ENCODE measurements at places on chromosomes 7 and 10. TPM values are rescaled to one million over a fixed set of nuclear protein-coding genes. Genes with fewer than 3 reads are reported as not detected.

Gene SLC16A12
- total RNA-seq, result not detected

DNA sequence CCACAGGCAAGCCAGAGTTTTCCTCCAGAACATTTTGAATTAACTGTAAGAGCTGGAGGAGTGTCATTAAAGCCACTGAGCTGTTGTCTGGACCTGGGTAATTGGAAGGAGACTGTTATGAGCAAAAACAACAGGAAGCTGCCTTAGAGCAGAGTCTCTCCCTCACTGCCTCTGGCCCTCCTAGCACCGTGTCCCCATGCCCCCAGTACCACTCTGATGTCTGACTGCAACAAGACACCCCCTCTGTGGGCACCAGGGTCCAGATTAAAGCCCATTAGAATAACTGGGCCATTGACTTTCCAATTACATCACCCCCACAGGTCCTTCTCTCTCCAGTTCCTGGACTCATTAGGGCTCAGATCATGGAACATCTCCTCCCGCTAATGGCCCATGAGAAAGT, 216.3 kb downstream of the USP6NL start:
- no peak for DNase-seq

DNA sequence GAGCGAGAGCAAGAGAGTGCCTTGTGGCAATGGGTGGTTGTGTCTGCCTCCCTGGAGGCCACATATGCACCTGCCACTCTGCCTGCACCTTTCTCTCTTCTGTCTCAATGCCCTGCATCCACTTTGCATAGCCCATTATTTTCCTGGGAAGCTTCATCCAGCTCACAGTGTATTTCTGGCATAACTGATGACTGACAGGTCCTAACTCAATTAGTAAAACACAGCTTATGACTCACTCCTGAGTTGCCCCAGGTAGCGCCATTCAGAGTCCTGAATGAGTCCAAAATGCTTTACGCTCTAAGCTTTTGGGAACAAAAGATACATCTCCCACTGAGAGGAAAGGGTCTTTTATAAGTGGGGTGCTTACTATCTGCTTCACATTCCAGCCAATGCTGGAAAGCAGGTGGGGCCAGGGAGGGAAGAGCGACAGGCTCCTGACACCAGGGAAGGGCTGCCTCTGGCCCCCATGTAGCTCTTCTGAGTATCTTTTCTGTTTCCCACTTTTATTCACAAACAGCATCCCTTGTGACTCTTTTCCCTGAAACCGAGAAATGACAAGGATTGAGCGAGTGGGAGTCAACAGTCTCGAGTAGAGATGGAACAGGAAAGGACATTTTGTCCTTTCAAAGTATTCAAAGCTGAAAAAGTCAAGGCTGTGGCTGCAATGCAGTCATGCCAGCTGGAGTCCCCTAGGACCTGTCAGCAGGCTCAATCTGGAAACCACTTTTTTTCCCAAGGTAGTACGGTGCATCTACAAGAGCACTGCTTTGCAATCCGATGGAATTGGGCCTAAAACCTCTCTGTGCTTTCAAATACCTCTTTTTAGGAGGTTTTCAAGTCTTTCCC, 479.3 kb upstream of the PODXL start:
- no peak for DNase-seq

- no peak for DNase-seq
Measured at GRCh38 chr10:119769886-119770285, 44.0 kb downstream of the INPP5F start.

Gene UTF1
- total RNA-seq, result not detected

GRCh38 chr7:82158327-82158726, 285.2 kb downstream of the CACNA2D1 start:
- DNase-seq, result no peak

Gene SFTPA1
- not detected for total RNA-seq

- no peak for DNase-seq
Measured at GRCh38 chr7:79570903-79571302, 117.4 kb upstream of the MAGI2 start.

GRCh38 chr7:36625247-36625646, 99.0 kb downstream of the AOAH start:
- no peak for DNase-seq

- no peak for DNase-seq
Measured at GRCh38 chr10:70742537-70743429, 42.4 kb downstream of the TBATA start.

- no peak for DNase-seq
Measured at GRCh38 chr10:21496343-21497176, 28.9 kb downstream of the SKIDA1 start.

Gene ARMS2
- total RNA-seq, result not detected

Gene ZFAND2A
- total RNA-seq, result 15.4 TPM

DNA sequence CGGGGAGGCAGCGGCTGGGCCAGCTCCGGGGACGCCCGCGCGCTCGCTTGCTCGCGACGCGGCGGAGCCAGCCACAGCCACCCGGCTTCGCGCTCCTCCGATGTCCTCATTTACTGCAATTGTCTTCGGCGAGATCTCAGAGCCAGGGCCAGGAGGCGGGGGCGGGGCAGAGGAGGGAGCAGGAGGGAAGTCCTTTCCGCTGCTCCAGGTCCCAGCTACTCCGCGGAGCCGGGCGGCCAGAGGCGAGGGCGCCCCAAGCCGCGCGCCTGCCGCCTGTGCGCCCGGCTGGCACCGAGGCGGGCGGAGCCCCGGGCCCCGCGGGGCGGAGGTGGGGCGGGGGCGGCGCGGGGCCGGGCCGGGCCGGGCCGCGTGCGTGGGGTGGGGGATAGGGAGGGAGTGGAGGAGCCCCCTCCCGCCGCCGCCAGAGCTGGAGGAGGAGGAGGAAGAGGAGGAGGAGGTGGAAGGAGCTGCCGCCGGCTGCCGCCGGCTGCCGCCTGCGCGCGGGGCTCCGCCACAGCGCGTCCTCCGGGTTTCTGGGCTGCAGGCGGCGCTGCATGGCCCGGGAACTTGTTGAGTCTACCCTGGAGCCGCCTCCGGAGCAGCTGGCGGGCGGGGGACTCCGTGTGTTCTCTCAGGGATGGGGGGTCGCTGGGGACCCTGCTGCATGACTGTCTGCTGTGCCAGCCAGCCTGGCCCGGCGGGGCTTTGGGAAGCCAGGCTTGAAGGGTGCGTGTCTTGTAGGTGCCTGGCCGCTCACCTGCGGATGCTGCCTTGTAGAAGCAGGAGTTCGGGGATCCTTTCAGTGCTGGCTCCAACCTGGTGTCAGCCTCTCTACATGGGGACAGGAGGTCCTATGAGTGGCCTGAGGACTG, at the start of gene INSYN2A:
Gene INSYN2A (minus strand): TSS at position 310 of the 872 bp plus-strand sequence. CDS start 20,196 bp downstream, outside the sequence.
- no peak for DNase-seq

DNA sequence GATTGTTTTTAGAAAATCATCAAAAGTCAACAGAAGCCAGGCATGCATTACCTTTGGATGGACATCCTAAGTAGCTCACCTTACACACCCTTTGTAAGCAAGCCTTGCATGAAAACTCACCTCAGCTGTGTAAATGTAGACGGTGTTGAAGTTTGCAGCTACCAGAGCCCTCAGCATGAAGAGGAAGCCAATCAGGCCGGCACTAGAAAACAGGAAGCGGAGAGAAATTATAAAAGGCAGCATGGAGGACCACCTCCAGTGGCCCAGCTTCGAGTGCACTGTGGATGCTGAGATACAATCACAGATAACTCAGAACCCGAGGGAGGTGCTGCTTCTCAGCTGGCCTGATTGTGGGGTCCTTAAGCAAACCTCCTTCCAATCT, 75.3 kb downstream of the SVOPL start:
- DNase-seq, result no peak

Gene SYT15
- total RNA-seq, result 0.39 TPM

- no peak for DNase-seq
Measured at GRCh38 chr7:80841423-80841955, 77.4 kb downstream of the SEMA3C start.

DNA sequence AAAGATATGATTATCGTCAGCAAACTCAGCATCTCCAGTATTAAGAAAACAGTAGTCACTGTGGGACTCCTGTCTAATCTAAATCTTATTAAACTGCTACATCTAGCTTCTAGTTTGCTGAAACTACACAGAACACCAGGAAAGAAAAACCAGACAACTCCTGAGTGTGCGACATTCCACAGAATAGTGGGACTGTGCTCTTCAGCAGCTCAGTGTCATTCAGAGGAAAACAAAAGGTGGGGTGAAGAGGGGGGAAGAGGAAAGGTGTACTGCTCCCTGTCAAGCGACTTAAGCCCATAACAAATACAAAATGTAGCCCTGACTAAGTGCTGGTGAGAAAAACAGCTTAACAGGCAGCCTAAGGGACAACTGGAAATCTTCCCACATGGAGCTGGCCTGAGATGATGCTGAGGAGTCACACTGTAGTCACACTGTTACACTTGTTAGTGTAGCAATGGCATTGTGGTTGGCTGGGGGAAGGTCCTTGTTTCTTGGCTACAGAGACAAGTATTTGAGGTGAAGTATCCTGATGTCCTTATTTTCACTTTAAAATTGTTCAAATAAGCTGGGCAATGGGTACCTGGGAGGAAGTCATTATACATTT, 135.5 kb downstream of the USP6NL start:
- no peak for DNase-seq

DNA sequence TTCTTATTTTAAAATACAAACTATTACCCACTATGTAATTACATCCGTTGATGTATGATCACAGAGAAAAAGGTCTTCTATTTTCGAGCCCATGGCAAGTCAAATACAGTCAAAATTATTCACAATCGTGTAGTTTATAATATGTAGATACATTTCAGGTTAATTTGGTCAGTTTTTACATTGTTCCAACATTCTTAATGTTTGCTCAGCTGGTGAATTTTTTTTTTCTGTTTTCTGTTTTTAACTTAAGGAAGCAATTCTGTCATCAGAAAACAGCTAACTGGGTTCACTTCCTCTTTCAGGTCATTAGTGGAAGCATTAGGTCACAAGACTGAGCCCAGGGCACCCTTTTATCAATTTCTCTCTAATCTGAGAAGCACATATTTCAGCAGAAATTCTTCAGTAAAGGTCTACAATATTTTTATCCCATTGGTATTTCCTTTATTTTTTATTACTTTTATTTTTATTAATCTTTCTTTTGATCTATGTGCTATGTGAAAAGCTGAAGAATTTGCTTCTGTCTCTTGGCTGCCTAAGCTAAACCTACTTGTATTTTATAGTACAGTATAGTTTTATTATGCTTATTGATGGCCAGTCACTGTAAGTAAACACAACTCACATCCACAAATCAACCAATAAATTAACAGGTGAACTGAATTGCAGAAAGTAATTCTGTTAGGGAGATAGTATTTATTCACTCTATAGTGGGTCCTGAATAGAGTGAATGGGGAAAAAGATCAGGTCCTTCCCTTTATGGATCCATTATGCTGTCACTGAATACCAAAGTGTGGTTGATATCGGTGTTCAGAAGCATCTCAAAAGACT, 84.6 kb downstream of the ICA1 start:
- no peak for DNase-seq

- no peak for DNase-seq
Measured at GRCh38 chr7:20191391-20191869, 25.8 kb downstream of the MACC1 start.

DNA sequence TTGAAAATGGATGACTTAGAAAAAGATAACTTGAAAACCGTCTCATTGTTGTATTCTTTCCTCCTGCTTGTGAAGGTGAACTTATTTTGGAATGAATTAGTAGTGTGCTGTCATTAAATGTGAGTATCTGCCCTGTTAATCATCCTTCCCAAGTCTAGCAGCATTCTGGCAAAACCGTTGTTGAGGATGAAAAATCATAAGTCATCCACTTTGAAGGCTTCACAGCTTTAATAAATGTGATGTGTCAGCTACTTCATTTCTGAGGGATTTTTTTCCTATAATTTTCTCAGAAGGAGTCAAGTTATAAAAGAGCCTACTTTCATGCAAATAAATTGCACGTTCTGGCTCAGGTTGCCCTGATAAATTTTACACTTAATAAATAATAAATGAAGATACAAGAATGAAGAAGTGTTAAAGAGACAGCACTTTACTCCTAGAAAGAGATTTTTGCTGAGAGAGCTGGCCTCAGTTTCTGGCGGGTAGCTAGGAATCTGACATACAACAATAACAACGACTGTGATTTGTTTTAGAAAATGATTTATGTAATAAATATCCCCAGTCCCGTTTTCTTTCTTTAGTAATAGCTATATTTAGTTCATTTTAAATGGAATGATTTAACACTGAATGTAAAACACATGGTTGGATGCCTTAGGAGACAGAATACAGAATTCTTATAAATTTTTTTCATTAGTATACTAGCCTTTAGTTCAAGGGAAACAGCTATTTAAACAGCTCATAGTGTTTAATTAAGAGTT, 516.5 kb upstream of the KLF6 start:
- no peak for DNase-seq

DNA sequence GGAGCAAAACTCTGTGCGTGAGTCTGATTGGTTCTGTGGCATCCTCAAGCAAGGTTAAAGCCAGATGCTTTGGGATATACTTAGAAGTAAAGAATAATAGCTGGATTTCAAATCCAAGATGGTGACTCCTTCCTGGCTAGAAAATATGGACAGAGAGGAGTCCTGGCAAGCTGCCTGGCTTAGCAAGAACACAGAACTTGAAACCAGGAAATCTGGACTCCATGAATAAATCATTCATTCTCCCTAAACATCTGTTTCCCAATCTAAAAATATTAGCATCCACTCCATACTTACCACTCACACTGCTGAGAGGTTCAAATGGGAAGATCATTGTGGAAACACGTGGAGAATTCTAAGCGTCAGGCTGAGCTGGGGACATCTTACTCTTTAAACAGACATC, 1074.1 kb upstream of the AUTS2 start:
- no peak for DNase-seq

GRCh38 chr7:138663725-138664710, 37.1 kb downstream of the SVOPL start:
- no peak for DNase-seq

Gene KIAA1217
- total RNA-seq, result 9.1 TPM

Gene TMEM213
- total RNA-seq, result not detected

Gene GAD2
- not detected for total RNA-seq

DNA sequence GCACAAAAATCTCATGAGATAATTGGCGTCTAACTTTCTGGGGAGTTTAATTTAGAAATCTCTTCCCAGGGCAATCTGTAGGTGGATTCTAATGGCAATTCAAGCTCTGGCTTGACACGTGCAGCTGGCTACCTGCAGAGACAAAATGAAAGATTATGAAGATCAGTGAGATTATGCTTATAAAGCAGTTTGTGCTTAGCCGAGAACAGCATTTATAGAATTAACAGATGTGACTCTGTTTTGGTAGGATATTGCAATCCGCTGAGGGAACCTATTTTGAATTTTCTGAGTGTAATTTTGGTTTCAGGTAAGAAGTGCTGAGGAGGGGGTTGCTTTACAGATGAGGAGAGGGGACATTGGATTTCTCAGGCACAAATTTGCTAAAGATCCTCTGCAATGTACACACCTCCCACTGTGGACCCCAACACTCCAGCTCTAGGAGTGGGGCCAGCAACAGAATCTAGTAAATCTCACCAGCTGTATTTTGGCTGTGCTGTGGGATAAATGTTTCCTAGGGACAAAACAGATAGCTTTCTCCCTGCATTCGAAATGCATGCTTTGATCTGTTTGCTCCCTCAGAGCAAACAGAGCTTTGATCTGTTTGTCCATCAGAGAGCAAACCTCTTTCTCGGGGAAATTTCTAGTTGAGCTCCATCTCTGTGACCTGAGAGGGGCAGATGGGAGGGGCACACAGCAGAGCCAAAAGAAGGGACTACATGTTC, 7.4 kb downstream of the GJD4 start:
- DNase-seq, result no peak

Gene DMBT1
- total RNA-seq, result not detected

- no peak for DNase-seq
Measured at GRCh38 chr7:41702635-41703371, at the start of gene INHBA. Gene INHBA (minus strand): TSS chr7:41703090. CDS start chr7:41700374, 2,716 bp downstream.

Gene BLNK
- not detected for total RNA-seq

Gene GNAT3
- total RNA-seq, result not detected

Gene IFIT1B
- not detected for total RNA-seq

All from dermis microvascular lymphatic vessel endothelial cell (primary cell).